T1000 (cell line): ENCODE measurements at places on chromosomes 4 and X.

- no peak for DNase-seq
Observed at GRCh38 chr4:21469438-21470300, 478.9 kb downstream of the KCNIP4 start.

DNA sequence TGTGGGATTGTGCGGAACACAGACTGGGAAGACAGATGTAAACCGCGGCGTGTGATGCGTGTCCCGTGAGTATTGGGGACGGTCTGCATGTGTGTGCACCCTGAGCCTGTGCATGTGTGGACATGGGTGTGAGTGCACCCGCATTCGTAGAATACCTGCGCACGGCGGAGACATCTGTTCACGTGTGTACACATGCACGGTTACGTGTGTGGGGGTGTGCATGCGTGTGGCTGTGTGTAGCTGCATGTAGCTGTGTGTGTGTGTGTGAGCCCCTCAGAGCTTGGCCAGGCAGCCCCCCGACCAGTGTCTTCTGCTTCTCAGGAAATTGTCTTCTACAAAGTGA lies 19.6 kb downstream of the ATP5ME start:
- DNase-seq: no peak

GRCh38 chr4:47824840-47825239 lies 13.0 kb downstream of the CORIN start:
- DNase-seq: no peak

- DNase-seq: no peak
Observed at GRCh38 chr4:27085396-27085795, 224.8 kb downstream of the STIM2 start.

GRCh38 chrX:68835104-68835442 lies 6.3 kb downstream of the EFNB1 start:
- DNase-seq: no peak

GRCh38 chrX:22063284-22063683 lies 31.2 kb downstream of the PHEX start:
- no peak for DNase-seq

- DNase-seq: no peak
Observed at GRCh38 chr4:125519371-125520146, 204.8 kb downstream of the FAT4 start.

- no peak for DNase-seq
Observed at GRCh38 chr4:38109896-38110295, 149.7 kb downstream of the PTTG2 start.

DNA sequence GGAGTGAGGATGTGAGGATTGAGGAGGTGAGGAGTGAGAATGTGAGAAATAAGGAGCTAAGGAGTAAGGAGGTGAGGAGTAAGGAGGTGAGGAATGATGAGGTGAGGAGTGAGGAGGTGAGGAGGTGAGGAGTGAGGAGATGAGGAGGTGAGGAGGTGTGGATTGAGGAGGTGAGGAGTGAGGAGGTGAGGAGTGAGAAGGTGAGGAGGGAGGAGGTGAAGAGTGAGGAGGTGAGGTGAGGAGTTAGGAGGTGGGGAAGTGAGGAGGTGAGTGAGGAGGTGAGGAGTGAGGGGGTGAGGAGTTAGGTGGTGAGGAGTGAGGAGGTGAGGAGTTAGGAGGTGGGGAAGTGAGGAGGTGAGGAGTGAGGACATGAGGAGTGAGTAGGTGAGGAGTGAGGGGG lies 74.8 kb upstream of the MXD4 start:
- no peak for DNase-seq

DNA sequence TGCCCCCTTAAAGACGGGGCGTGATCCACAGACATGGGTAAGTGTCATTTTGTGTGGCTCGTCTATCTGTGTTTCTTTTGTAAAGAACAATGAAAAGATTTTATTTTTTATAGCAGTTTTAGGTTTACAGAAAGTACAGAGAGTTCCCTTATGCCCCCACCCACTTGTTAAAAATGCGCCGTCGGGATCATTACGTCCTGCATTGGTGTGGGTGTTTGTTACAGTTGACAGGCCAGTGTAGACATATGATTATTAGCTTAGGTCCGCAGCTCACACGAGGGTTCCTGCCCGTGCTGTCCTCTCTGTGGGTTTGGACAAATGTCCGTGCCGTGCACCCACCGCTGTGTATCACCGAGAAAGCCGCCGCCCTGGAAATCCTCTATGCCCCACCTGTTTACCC lies 50.5 kb downstream of the RGS12 start:
- no peak for DNase-seq

DNA sequence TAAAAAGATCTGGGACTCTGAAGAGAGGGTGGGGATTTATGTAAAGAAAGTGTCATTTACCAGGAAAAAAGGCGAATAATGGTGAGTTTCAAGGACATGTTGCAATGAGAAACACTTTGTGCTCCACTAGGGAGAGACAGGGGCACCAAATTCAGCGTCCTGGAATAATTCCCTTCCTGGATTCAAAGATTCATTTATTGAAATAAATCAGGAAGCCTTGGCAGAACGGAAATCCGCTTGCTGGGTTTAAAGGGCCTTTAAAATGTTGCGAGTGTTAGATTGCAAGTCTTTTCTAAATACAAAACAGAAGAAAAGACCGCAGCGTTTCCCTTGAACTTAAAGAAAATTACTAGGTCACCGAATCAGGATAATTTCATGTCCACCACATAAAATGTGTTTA lies 3.8 kb upstream of the ZIC3 start:
- no peak for DNase-seq

GRCh38 chr4:12902735-12903134 lies 581.4 kb downstream of the RAB28 start:
- no peak for DNase-seq

- DNase-seq: no peak
Observed at GRCh38 chr4:8854016-8854415, 17.6 kb downstream of the HMX1 start.

DNA sequence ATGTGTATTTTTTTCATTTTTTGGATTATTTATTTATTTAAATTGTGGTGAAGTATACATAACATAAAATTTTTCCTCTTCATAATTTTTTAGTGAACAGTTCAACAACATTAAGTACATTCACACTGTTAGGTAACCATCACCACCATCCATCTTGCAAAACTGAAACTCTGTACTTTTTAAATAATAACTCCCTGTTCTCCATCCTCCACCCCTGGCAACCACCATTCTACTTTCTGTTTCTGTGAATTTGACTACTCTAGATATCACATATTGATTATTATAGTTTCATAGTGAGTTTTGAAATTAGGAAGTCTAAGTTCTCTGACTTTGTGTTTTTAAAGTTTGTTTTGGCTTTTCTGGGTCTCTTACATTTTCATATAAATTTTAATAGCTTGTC lies 89.3 kb upstream of the STX18 start:
- no peak for DNase-seq
